ENCODE measurements at places on chromosomes 7 and 10.

DNA sequence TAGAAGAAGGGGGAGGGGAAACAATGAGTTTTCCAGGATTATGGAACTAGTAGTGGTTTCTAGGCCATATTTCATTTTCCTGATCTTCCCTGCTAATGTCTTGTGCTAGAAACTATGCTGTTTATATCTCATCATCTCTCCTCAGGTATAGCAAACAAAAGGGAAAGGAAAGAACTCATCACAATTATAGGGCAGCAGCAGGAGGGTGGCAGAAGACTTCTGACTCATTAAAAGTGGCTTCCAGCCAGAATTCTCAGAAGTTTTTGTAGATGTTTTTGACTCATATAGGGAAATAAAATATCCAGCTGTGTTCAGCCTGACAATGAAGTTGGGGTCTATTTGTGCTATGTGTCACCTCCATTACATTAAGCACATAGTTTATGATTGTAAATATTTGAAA, 6.5 kb downstream of the AHR start:
- no peak for DNase-seq

- no peak for DNase-seq
These were observed 1.9 kb downstream of the USP6NL start for GRCh38 chr10:11609492-11610093.

GRCh38 chr10:34707656-34708055, 107.4 kb downstream of the PARD3 start:
- DNase-seq, result no peak

DNA sequence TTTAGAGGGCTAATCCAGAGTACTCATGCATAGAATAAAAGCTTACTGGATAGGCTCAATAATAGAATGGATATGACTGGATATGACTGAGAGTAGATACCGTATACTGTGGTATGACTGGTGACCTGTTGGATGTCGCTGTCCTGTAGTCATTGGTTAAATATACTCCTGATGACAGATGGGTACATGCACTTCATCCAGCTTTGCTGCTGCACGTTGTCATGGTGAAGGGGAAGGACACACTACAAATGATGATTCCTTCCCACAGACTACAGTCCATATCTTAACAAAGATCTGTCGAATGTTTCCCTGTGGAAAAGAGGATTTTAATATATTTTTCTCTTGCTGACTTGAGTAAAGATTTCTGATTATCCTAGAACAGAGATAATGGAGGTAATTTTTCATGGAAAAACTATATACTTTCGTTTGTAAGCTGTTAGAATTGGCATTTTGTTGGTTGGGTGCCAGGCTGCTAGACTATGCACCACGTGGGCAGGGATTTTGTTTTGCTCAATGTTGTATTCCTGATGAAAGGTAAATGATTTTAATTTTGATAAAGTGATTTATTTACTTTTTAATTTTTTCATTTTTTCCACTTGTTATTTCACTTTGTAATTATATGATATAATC, 97.3 kb downstream of the PPP1R9A start:
- no peak for DNase-seq

GRCh38 chr10:64076322-64076940, 555.2 kb downstream of the REEP3 start:
- no peak for DNase-seq

- DNase-seq, result no peak
These were observed 37.6 kb downstream of the TNPO3 start for GRCh38 chr7:129017264-129017663.

- peak; percentile 60 for DNase-seq
These were observed 10.3 kb upstream of the ANKRD7 start for GRCh38 chr7:118214051-118214832.

DNA sequence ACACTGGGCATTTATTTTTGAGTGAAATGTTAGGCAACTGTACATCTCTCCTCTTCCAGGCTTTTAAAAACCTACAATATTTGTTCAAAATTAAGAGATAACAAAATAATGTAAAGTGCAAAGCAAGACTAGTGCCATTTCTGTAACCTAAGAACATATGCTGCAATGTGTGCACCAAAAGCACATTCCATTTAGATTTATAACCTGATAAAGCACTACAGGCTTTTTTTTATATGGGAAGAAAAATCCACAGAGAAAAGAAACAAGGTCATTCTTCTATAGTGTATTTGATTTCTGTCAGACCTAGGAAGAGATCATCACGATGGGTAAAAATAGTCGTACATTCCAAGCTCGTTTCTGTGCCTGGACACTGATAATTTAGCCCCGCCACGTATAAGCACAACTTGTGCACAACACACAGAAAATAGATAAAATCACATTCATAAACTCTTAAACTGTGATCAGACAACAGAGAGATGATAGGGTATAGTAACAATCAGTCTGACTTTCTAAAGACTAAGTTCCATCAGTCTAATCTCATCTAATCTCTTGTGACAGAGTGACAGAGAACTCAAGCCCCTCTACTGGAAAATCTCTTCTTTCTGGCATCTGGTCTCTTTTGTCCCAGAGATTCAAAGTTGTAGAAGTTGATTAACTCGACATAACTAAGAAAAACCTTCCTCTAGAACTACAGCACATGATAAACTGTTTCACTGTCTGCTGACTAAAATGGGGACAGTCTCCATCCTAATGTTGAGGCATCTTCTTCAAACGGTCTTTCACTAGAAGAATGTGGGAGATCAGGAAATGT, 6.7 kb downstream of the LAMB1 start:
- no peak for DNase-seq

DNA sequence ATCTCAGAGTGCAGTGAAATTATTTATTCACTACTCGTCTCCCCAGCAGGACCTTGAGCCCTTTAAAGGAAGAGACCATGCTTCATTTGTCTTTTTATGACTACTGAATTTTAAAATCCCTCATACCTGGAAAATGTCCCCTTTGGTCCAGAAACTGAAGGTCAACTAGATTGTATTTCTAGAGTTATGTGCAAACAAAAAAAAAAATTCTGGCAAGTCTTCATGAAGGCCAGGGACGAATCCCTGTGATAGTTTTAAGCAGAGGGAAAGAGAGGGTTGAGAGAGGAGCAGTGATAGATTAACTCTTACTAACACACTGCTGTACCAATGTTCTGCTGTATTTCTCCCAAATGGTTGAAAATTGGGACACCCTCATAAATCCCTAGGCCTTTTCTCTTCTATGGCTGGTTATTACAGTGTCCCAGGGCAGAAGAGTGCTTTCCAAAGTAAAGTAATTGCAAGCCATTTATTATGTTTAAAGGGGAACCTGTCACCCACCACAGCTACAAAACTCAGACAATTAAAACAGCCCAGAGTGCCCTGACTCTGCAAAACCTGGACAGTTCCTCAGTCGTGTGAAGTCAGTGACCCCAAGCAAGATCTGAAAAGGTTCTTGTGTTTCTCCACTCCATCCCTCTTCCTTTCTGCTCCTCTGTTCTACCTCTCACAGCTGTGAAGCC, 182.8 kb upstream of the AOAH start:
- no peak for DNase-seq

GRCh38 chr10:30870896-30871295, 160.8 kb downstream of the ZNF438 start:
- DNase-seq, result no peak

DNA sequence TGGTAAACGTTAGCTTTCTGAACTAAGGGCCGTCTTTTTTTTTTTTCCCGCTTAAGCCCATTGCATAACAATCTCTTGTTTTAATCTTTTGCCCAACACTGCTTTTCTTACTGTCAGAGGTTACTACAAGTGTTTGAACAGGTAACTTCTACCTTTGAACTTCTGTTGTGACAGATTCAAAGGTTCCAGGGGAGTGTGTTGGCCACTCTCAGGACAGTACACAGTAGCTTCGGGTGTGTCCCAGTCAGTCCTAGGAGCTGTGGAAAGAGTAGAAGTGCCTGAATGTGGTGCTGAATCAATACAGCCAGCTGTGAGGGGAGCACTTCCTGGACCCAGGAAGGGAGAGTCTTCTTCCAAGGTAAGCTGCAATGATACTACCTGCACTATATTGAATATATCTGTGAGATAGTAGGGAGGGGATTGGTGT, at the start of gene ACSL5:
ACSL5 (plus strand) TSS at position 205 of the 427 bp plus-strand sequence. CDS start 20,831 bp downstream, outside the sequence.
- no peak for DNase-seq

DNA sequence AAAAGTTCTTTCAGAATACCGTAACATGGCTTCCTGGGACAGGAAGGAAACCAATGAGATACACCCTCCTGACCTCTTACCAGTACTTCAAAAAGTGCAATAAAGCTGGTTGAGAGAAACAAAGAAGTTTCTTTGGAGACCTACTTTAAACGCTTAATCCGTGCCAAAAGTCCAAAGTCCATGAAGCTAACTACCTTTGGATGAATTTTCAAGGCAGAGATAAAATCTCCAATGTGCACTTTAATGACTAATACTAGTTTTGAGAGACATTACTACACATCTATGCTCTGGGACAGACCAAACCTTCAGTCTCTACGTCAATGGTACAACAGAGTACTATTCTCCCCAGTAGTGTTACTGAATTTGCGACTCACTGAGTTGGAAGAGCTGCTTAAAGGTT, 46.1 kb downstream of the UBE2H start:
- DNase-seq, result no peak

- DNase-seq, result no peak
These were observed 42.7 kb downstream of the FAM53B start for GRCh38 chr10:124701435-124701834.

DNA sequence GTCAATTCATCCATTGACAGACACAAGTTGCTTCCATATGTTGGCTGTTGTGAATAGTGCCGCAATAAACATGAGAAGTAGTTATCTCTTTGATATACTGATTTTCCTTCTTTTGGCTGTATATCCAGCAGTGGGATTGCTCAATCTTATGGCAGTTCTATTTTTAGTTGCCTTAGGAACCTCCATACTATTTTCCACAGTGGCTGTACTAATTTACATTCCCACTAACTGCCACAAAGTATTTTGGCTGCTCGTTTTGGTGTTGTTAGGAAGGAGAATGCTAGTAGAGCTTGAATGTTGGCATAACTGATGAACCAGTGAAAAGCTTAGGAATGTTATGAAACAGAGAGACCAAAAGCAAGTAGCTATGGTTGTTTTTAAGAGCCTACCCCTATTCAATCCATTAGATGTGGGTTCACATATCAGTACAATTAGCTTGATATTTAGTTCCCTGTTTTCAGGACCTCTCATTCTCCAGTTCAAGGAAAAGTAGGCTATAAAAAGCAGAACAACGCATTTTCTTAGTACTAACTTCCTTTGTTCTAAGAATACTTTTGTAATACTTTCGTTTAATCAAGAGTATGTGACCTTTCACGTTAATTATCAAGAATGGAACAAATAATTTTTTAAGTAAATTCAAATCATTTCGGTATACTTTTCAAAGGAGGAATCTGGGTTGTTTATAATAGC, 100.3 kb downstream of the FAS start:
- no peak for DNase-seq

GRCh38 chr10:131865223-131865917, 35.4 kb upstream of the PPP2R2D start:
- DNase-seq, result no peak

- no peak for DNase-seq
These were observed 23.1 kb downstream of the KLF6 start for GRCh38 chr10:3761904-3762303.

GRCh38 chr10:17157024-17157423, 27.4 kb upstream of the CUBN start:
- no peak for DNase-seq

DNA sequence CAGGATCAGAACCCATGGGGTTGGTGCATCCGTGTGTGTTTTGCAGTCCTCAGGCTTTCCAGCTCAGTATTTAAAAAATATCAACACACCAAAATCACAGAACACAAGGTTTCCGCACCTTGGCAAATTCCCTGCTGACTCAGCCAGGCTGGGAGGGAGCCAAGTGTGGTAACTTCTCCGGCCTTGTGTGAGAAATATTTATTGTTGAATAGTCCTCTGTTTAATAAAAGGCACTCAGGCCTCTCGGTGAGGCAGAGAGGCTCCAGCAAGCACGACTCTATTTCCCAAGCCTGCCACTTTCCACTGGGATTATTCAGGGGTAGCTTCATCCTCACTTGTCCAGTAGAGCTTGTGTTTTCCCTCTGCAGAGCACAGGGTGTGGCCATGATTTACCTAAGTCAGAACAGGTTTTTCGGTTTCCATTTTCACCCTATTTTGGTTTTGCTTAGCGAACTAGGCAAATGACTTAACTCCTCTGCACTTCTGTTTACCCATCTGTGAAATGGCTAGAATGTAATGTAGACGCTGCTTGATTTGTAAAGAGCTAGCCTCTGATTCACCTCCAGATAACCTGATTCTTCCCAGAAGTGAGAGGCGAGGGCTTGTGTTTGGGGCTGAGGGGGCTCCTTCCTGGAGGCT, 13.0 kb upstream of the CHST15 start:
- no peak for DNase-seq

- no peak for DNase-seq
These were observed 73.6 kb downstream of the OTUD1 start for GRCh38 chr10:23512355-23513058.

DNA sequence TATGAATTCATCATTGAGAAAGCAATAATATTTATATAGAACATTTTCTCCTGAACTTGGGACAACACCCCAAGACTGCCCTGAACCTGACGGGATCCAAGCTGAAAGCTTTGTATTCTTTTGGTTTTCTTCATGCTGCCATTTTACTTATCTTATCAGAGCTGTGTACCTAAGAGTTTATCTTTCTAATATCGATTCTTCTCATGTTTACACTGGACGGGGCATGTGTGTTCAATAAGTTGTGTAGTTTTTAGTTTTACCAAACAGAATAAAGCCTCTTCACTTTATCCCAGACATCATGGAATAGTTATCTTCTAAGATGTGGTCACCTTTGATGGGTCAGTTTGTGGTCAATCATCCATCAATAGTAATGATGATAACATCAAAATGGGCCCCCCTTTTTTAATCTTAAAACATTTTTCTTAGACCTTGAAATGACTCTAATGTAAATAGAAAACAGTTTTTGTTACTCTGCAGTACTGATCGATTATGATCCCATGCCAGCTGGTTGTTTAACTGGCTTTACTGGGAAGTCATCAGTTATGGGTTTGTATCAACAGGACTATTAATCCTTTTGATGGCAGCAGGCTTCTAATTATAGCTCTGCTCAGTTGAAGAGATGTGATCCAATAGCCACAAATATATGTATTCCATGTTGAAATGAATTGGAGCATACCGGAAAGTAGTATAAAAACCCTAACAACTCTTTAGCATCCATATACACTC, 446.1 kb downstream of the KCNMA1 start:
- DNase-seq, result no peak

GRCh38 chr7:112550468-112551060, 69.8 kb downstream of the LSMEM1 start:
- no peak for DNase-seq

- DNase-seq, result no peak
These were observed 80.4 kb downstream of the UPF2 start for GRCh38 chr10:11962176-11962575.

DNA sequence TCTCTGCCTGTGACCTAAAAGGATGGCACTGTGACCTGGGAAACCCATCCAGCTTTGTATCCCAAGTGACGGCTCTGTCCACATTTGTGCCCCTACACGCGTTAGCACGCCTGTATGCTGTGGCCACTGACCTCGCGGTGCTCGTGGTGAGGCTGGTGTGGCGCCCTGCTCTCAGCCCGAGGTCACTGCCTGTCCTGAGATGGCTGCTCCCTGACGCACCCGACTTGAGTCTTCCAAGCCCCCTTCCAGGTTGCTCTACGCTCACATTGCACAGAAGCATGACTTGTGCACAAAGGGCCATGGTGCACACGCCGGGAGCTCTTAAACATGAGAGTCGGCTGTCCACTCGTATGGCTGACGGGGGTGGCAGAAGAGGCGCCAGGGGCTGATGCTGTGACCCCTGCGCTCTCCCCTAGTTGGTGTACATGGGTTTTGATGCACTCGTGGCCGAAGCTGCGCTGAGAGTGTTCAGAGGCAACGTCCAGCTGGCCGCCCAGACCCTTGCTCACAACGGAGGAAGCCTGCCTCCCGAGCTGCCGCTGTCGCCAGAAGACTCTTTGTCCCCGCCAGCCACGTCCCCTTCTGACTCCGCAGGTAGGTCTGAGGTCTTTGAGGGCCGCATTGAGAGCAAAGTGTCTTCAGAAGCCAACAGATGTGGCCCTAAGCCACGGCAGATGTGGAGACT, 33.5 kb downstream of the WDR86 start:
- DNase-seq, result no peak
